Transverse colon (tissue), 4 donors: ENCODE measurements at places on chromosomes 7 and 10. TPM values are rescaled to one million over a fixed set of nuclear protein-coding genes. Genes with fewer than 3 reads are reported as not detected.
A peak's percentile ranks its signal among the peaks of the same experiment; 100 is the strongest.

DNA sequence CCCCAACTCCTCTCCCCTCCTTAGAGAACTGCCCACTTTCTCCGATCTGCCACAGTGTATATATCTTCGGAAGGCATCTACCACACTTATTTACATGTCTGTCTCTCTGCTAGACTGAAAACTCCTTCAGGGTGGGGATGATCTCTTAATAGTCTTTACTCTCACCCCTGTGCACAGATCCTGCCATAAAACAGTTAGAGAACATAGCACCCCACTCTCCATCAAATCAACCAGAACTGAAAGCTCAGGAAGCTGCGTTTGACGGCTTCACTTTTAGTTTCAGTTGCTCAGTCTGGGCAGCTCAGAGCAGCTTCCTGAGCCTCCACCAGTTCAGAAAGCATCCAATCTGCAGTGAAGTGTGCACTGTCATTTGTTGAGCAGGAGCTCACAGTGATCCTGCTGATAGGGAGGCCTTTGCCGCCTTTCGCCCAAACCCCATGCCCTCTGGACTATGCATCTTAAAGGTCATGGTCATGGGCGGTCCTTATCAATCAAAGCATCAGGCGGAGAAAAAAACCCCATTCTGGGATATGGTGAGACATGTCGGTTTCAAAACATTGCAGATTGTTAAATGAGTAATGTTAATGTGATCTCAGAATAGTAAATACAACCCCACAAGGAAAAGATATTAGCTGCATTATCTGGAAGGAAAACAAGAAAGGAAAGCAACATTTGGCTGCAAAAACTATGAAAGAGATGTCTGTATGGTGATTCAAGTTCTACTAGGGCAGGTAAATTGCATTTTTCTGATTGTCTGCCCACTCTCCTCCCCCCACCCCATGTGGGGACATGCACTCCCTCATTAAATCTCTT lies 167.1 kb upstream of the ADO start:
- no peaks in the 10 kb centered on the region for H3K36me3 ChIP-seq
- H3K4me3 ChIP-seq = no peak overlapping the region
- peak; percentile 33 for DNase-seq
- no peaks in the 10 kb centered on the region for H3K27me3 ChIP-seq

DNA sequence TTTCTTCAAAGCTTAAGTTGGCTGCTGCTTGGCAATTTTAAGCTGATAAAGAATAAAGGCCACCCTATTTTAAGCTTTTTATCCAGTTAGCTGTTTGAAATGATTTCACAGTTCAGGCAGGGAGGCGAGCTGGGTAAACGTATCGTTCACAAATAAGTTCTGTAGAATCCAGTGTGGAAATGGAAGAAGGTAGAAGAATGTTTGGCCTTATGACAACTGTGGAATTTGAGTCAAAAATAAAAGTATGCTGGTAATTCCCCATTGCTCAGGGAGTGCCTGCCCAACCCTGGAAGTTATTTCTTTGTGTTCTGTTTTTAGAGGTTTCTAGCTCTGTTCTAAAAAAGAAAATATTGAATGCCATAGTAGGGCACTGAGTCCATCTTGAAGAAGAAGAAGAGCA lies 113.1 kb downstream of the ARL4A start:
- peak overlapping the region; percentile 74 for H3K27ac ChIP-seq
- H3K4me3 ChIP-seq = no peak overlapping the region
- H3K27me3 ChIP-seq = no peaks in the 10 kb centered on the region
- no peak for DNase-seq

DNA sequence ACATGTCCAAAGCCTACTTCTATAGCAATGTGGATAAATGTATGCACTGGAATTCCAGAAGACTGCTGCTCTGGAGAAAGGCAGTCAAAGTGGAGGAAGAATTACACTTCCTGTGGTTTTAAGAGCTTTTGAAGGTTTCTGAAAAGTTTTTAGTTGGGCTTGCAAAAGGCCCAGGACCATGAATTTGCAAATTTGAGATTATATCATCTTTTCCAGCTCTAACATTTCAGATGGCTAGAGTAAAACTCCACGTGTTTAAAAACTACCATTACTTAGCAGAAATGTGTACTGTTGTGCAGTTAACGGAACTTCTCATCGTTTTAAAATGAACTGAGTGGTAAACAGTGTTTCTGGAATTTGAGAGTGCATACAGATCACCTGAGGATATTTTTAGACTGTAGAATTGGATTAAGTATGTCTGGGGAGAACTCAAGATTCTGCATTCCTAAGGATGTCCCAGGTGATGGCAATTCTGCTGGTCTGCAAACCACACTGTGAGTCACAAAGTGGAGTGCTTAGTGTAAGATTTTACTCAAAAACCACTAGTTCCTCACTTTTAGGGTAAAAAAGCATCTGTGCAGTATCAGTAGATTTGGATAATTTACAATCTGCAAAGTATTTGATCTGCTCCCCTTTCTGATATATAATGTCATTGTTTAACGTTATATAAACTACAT lies 32.9 kb upstream of the CCDC71L start:
- H3K36me3 ChIP-seq = no peaks in the 10 kb centered on the region
- no peak for DNase-seq
- no peak overlapping the region for H3K4me3 ChIP-seq
- H3K4me1 ChIP-seq = no peaks in the 10 kb centered on the region

- no peaks in the 10 kb centered on the region for H3K36me3 ChIP-seq
- H3K27me3 ChIP-seq = no peaks in the 10 kb centered on the region
- H3K27ac ChIP-seq = peak overlapping the region; percentile 68
- peaks cover 7% of the 10 kb centered on the region for H3K4me1 ChIP-seq
- no peak overlapping the region for H3K4me3 ChIP-seq
- no peak for DNase-seq
Observed at GRCh38 chr10:78774614-78774998, 294.2 kb upstream of the ZMIZ1 start.

DNA sequence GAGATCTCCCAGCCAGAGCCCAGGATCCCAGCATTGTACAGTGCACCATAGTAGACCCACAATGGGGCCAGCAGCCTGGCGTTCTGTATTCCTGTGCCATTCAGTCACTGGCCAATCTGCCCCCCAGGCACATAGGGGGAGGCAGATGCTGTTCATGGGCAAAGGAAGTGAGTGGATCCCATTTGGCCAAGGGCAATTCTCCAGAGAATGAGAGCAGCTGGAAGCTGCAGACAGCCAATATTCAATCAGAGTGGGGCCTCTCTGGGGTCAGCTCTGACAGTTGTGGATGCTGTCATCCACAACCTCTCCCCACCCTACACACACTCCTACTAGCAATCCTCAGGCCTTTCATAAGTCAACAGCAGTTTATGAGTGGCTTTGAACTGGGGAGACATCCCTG lies 17.5 kb downstream of the STEAP1B start:
- H3K4me1 ChIP-seq = peaks cover 6% of the 10 kb centered on the region
- no peaks in the 10 kb centered on the region for H3K27me3 ChIP-seq
- H3K36me3 ChIP-seq = no peaks in the 10 kb centered on the region
- no peak for DNase-seq

DLG5 gene
- total RNA-seq = 90.1 TPM

DNA sequence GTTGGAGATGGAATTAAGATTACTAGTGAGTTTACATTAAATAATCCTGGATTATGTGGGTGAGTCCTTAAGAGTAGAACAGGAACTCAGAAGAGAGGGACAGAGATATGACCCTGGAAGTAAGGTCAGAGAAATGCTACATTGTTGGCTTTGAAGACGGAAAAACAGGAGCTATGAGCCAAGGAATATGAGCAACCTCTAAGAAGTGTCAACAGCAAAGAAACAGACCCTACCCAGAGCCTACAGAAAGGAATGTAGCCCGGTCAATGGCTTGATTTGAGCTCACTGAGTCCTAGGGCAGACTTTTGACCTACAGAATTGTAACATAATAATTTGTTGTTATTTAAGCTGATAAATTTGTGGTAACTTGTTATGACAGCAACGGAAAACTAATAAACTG lies 304.9 kb downstream of the IPMK start:
- no peaks in the 10 kb centered on the region for H3K4me1 ChIP-seq
- no peak for DNase-seq
- no peaks in the 10 kb centered on the region for H3K36me3 ChIP-seq
- no peaks in the 10 kb centered on the region for H3K27me3 ChIP-seq
- H3K27ac ChIP-seq = no peak overlapping the region
